Fibroblast of lung (primary cell): ENCODE measurements at places on chromosomes 2 and 18.
A peak's percentile ranks its signal among the peaks of the same experiment; 100 is the strongest.

GRCh38 chr2:29532436-29532835, 388.9 kb downstream of the ALK start:
- peak; percentile 24 for DNase-seq

DNA sequence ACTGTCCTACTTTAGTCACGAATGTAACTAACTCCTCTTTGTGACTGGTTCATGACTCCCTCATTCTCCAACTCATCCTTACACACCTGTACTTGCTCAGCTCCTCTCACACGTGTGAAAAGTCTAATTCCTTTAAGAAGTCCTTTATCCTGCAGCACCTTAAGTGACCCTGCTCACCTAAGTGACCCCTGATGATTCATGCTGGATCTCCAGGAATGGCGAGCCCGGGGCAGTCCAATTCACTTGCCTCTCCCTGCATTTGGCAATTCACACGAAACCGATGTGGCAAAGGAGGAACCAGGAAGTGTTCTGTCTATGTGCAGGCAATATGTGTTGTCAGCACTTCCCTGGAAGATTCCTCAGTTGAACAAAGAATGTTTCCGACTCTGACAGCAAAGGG, 189.8 kb upstream of the NABP1 start:
- DNase-seq: no peak

- peak; percentile 46 for DNase-seq
Observed at GRCh38 chr2:32926708-32927084, 20.1 kb upstream of the LTBP1 start.

GRCh38 chr2:153347818-153348495, 130.6 kb downstream of the RPRM start:
- no peak for DNase-seq

DNA sequence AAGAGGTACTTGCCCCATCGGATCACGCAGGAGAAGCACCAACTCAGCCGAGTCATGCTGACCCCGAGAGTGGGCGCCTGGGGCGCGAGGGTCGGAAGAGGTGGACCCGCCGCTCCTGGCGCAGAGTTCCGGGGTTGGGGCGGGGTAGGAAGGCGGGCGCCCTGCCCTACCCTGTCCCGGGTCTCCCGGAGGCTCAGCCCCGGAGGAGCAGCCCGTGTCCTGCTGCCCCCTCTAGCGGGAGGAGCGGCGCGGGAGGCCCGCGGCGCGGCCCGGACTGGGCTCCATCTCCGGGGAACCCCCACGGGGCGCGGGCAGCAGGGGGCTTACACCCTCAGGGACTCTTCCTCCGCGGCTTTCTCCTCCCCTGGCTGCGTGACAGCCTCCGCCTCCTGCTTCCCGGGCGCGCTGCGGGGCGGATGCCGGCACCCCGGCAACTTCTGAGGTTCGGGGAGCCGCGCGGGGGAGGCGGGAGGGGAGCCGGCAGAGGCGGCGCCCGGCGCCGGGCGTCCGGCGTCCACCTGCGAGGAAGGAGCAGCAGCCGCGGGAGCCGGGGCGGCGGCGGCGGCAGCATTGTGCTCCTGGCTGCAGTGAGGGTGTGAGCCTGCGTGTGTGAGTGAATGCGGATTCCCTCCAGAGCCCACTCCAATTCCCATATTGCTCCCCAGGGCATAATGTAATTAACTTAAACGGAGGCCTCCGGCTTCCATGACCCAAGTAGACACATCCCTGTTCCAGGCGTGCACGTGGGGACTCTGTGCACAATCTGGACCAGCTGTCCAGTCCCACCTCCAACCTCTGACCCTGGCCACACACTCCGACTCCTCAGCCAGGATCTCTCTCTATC, 7.6 kb upstream of the TNS1 start:
- peak; percentile 51 for DNase-seq

DNA sequence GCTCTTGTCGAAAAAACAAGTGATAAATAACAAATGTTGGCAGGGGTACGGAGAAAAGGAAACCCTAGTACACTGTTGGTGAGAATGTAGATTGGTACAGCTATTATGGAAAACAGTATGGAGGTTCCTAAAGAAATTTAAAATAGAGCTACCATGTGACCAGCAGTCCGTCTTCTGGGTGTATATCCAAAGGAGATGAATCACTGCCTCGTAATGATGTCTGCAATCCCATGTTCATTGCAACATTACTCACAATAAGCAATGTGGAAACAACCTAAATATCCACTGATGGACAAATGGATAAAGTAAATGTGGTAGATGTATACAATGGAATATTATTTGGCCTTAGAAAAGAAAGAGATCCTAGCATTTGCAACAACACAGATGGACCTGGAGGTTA, 50.6 kb downstream of the SLC16A14 start:
- peak; percentile 61 for DNase-seq

- DNase-seq: no peak
Observed at GRCh38 chr18:70370762-70371733, 82.2 kb downstream of the SOCS6 start.

GRCh38 chr2:162301151-162301804, 17.2 kb downstream of the IFIH1 start:
- peak; percentile 80 for DNase-seq

DNA sequence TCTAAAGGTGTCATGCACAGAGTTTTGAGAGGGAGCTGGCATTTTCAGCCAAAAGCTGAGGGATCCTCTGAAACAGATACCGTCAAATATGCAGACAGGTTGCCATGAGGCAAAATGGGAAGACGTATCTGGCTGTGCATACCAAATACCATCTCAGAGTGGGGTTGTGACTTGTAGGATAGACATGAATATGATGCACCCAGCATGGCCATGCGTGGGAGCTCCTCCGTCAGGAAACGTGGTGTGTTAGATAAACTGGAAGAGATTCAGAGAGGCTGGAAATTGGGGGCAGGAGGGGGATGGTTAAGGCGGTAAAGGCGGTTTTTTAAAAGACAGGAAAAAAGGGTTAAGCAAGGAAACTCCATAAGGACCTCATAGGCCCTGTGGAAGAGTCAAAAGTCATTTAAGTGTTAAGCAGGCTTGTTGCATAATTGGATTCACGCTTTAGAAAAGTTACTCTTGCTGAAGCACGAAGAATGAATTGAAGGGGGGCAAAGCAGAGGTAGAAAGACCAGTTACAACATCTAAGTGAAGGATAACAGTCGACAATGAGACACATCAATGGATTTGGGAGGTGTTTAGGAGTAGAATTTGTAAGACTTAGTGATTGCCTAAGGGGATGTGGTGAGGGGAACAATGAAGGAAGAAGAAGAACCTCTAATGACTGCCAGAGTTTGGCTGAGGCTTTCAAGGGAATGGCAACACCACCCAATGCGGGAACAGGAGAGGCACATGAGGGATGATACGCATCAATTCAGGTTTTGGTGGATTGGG, 139.6 kb upstream of the CTAGE1 start:
- DNase-seq: peak; percentile 74

DNA sequence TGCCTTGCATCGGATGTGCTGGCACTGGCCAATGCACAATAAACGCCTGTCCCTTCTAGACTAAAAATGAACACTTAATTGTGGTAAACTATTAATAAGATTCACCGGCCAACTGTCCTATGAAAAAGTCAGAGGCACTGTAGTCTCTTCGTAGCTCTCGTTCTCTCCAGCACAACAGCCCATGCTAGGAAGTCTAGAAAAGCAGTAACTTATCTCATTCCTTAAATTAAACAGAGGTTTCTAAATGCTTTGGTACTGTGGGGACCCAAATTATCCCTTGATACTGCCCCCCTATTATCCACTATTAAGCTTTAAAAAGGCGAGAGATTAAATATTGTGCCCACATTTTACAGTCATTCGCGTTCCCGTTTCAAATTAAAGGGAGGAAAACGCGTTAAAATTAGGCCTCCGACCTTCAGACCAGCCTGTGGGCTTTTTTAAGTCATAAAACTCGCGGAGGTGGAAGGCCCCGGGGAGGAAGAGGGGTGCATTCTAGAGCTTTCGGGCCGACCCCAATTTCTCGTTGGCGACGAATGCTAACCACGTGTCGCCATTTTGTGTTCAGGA, 1.5 kb upstream of the PCBP1 start:
- no peak for DNase-seq

- no peak for DNase-seq
Observed at GRCh38 chr2:37637190-37637860, 34.1 kb downstream of the CDC42EP3 start.

GRCh38 chr18:22115573-22115972, 53.8 kb upstream of the GATA6 start:
- no peak for DNase-seq

GRCh38 chr18:25074925-25075324, 277.0 kb downstream of the ZNF521 start:
- no peak for DNase-seq

DNA sequence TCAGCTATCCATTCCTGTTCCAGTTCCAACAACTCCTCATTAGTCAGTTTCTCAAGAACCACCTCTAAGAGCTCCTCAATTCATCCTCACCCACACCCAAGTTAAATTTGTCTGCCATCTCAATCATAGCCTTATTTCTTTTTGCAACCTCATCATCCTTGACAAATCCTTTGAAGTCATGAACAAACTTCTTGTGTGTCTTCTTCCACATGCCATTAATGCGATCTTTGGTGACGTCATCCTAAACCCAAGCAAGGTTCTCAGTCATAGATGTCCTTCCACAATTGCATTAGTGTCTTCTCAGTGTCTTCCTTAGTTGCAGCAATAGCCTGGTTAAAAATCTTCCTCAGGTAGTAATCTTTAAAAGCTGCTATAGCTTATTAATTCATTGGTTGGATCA, 71.2 kb upstream of the FSIP2 start:
- DNase-seq: no peak

DNA sequence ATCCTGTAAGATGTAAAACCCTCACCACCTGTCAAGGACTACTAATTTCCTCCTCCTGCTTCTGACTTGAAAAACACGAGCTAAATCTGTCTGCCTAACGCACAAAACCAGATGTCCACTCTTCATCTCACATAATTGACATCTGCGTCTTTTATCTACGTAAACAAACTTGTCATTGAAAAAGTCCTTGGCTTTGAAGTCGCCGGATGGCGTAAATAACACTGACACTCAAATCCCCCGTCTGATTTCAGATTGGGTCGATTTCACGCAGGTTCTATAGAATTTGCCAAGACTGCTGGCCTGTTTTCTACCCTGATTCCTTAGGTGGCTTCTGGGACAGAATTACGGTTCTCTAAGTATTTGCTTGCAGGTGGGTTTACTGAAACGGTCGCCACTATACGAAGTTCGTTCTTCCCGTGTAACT, 539 bp upstream of the MOB4 start:
- DNase-seq: no peak

- DNase-seq: peak; percentile 47
Observed at GRCh38 chr2:212595036-212595654, 56.5 kb upstream of the ERBB4 start.

- DNase-seq: no peak
Observed at GRCh38 chr2:84894758-84895520, 10.5 kb upstream of the TMSB10 start.

DNA sequence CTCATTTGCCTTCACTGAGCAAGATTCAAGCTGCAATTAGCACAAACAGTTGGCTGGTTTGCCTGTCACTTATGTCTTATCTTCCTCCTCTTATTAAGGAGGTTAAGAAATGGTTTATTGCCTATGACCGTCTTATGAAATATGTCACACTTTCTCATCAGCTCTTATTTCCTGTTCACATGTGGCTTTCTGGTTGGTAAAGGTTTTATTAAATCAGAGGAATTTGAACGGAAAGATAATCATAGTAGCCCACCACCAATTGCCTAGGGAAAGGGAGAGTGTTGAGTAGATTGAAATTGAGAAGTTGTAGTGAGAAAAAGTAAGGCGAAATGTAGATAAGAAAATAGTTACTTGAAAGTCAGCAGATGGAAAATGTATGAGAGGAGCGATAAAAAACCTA, 4.2 kb upstream of the IL1R1 start:
- DNase-seq: no peak

DNA sequence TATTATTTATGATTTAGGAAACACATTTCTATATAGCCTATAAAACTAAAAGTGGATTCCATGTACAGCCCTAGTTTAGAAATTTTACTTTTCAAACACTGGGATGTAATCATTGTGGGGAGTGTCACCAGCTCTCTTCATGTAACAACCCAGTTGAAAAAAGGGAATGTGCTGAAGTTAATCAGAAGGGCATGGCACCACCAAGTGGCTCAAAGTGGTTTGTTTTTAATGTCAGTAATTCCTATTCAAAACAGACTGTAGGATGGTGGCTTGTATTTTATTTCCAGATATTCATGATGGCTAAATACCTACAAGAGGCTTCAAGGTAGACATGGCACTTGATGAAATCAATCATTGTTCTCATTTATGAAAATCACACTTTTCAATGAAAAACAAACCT, 58.1 kb upstream of the TMEM182 start:
- peak; percentile 28 for DNase-seq

GRCh38 chr2:123916531-123916930, 108.6 kb upstream of the CNTNAP5 start:
- no peak for DNase-seq

GRCh38 chr2:217977840-217978535, 24.8 kb downstream of the TNS1 start:
- DNase-seq: no peak

GRCh38 chr2:133755480-133756300, 187.4 kb upstream of the NCKAP5 start:
- peak; percentile 100 for DNase-seq

DNA sequence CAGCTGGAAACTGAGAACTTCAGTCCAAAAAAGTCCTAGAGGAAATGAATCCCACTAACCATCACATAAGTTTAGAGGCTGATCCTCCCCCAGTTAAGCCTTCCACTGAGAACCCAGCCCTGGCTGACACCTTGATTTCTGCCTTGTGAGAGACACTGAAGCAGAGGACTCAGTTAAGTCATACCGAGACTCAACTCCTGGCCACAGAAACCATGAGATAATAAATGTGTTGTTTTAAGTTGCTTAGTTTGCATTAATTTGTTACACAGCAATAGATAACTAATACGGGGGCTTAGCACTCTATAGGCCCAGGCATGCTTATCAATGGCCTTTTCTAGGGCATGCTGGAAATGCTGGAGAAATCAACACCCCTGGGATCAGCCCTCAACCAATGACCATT, 3.4 kb upstream of the ADD2 start:
- no peak for DNase-seq

DNA sequence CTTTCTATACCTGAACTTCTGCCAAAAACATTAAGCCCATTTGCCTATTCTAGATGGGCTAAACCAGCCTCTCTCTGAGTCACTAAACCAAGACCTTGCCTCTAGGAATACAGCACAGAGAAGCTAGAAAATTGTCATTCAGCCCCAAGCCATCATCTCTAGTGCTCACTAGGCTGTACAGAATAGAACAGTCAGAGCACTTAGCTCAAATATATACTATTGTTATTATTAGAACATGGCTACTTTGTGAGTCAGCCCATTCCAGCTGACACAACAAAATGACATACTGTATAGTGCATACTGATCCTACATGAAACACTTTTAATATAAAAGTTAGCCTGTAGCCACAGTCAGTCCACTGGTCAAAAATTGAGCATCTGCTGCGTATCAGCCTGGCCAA, 418.8 kb downstream of the NRXN1 start:
- DNase-seq: peak; percentile 10

- DNase-seq: no peak
Observed at GRCh38 chr2:66021296-66021695, 413.6 kb upstream of the MEIS1 start.
